HT1080 (cell line): ENCODE measurements at places on chromosomes 4 and X.

DNA sequence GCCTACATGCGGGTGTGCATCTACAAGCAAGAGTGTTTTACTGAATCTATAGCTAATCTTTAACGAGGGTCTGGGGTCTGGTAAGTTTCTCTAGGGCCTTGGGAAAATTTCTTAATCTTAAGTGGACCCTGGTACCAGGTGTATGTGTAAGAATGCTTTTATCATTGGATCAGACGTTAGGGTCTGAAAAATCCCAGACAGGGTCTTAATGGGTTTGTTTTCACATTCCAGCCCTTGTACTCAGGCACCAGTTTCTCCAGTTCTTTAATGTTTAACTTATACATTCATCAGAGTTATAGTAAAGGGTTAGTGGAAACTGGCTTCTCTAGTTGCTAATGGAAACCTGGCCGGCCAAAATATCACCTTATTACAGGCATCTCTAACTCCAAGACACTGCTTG, 11.6 kb downstream of the MAGEB16 start:
- no peak for DNase-seq

- DNase-seq = no peak
Measured at GRCh38 chr4:119097282-119097900, 38.2 kb upstream of the MYOZ2 start.

DNA sequence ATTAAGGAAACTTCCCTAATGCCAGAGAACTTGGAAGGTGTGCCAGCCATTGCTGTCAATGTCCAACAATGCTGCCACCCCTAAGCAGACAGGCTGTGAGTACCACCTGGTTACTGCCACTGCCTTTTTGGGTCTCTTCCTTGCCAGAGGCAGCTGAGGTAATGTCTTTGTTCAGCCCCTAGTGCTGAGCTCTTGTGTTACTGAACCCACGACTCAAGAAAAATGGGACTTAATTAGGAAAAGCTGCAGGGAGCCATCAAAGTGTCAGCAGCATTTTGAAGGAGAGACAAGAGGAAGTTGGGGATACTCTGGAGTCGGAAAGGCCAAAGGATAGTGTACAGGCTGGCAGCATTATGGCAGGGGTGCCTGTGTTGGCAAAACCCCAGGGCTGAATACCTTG, 283.7 kb downstream of the AFF2 start:
- DNase-seq = no peak

DNA sequence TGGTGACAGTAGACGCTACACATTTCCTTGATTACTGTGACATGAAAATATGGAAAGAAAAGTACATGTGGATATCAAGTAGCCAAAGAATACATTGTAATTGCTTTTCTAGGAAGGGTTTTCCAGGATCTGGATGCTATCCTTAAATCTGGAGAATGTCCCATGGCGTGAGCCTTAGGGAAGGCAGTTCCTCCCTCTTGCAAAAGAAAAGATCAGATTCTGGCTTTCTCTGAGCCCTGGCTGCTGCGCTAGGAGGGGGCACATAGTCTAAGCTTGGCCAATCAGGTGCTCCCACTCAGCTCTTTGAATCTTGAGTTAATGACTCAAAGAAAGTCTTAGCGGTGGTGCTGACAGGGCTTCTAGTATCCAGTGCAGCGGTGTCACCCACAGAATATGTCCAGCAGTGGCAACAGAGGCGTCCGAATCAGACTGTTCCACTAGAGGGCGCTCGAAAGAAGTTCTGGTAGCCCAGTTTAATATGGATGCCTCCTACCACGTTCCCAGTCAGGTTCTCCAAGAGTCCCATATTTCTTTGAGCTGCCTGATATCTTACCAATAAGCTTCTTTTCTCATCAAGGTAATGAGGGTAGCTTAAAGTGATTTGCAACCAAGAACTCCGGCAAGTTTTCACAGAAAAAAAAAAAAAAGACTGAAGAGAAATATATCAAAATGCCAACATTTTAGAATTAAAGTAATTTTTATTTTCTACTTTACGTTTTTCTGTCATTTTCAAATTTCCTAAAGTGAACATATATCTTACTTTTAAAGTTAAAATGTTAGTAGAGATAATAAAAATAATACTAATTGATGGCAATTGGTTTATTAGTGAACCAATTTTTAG, 213.4 kb upstream of the S100G start:
- peak; percentile 72 for DNase-seq

DNA sequence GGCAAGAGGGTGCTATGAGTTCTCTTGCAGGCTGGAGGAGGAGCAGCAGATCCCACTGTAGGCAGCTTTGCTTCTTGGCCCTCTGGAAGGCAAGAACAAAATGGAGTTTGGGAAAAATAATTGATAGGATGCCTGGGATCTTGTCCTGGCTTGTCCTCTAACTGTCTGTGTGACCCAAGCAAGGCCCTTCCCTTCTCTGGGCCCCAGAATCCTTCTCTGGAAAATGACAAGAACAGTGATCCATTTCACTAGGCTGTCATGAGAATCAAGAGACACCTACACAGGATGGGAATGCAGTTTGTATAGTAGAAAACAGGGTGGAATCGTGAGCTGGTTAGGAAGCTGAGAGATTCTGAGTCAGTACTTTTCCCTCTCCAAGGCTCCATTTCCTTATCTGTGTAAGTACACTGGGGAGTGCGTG, 133.3 kb downstream of the PJA1 start:
- peak; percentile 22 for DNase-seq

DNA sequence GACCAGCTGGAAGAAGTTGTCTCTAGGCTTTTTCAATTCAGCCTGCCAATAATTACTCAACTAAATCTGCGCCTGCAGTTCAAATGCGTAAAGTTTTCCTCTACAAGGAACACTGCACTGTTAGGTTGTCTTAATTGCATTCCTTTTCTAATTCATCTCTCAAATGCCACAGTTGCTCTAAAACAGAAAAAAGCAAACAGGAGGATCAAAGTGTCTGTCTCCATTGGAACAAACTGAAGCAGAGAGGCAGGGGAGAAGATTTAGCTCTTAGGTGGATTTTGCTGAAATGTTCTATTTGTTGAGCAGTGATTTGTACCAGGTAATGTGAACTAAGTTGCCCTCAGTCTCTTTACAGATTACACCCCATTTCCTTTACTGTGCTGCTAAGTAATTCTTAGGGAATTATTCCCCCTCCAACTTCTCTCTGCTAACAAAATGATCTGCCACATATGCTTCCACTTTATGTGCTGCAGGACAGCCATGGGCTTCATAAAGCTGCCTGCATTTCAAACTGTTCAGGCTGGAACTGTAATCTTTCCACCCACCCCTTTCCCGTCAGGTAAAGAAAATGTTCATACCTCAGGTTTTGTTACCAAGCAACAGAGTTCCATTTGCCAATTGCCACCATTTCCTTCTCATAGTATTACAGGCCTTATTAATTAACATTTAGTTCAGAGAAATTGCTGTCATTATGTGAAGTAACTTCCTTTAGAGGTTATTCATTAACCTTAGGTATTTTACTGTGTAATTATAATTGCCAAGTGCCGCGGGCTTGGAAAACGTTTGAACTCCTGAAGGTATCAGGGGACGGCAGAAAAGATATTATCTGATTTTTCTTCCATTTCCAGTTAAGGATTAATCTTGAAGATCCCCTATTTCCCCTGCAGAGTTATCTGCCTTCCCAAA, 149.3 kb downstream of the SPRY1 start:
- no peak for DNase-seq
